Glutamatergic neuron (in vitro differentiated cells): ENCODE measurements at places on chromosomes 7 and 10. TPM values are rescaled to one million over a fixed set of nuclear protein-coding genes. Genes with fewer than 3 reads are reported as not detected.
A peak's percentile ranks its signal among the peaks of the same experiment; 100 is the strongest.

The ANKRD1 gene
- total RNA-seq = not detected

DNA sequence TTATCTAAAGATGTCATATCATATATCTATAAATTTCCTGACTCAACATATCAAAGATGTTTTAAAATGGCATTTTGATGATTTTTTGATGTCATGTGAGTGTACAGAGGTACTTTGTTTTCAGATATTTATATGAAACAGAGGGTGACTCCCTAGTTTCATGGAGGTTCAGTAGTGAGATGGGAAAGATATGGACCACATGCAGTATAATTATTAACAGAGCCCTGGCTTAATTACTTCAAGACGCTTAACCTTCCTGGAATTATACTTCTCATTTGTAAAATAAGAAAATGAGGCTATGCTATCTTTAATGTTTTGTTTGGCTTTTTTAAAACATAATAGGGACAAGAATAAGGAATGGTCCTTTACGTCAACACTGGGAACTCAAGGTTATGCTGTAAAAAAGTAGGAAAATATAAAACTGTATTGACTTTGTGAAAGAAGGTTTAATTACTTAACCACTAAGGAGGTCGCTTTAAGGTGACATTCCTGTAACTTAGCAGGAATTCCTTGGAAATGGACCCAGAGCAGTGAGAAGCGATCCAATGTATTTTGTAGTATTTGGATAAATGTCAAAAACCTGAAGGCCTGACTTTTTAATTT lies 821.0 kb upstream of the IGFBP3 start:
- no peaks in the 10 kb centered on the region for H3K36me3 ChIP-seq
- H3K27ac ChIP-seq = no peak overlapping the region
- no peak overlapping the region for H3K4me3 ChIP-seq
- H3K27me3 ChIP-seq = no peaks in the 10 kb centered on the region
- peaks cover 4% of the 10 kb centered on the region for H3K4me1 ChIP-seq

DNA sequence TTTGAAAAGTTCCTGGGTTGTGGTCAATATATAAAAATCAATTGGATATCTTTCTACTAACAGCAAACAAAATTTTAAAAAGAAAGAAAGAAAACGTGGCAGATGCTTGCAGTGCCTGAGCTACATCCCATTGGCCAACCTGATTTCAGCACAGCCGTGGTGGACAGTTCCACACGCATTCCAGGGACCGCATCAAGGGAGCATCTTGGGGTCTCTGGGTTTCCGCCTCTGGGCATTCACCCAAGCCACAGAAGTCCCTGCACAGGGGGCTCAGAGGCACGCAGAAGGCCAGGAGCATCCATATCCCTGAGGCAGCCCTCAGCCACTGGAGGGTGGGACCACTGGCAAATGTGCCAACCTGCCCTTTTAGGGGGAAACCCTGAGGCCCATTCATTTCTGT lies 254.5 kb upstream of the RNF32 start:
- no peak for DNase-seq
- H3K4me1 ChIP-seq = peaks cover 7% of the 10 kb centered on the region
- H3K4me3 ChIP-seq = no peak overlapping the region
- H3K27me3 ChIP-seq = no peaks in the 10 kb centered on the region

DNA sequence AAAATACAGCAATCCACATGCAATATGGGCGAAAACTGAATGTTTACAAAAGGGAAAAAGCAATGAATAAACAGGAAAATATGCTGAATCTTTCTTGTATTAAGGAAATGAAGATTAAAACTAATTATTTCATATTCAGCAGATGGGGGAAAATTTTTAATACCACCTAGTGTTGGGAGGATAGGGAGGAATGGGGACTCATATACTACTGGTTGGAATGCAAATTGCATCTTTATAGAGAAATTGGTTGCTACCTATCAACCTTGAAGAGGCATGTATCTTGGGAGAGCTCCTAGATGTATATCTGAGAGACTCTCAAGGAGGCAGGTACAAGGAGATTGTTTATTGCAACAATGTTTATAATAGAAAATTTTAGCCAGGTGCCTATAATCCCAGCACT lies 101.4 kb downstream of the CREM start:
- H3K36me3 ChIP-seq = peaks cover 5% of the 10 kb centered on the region
- H3K27me3 ChIP-seq = peaks cover 3% of the 10 kb centered on the region
- H3K4me1 ChIP-seq = peaks cover 10% of the 10 kb centered on the region
- DNase-seq = no peak

The TMEM225B gene
- 0.66 TPM for total RNA-seq

The CELF2 gene
- 47.4 TPM for total RNA-seq

DNA sequence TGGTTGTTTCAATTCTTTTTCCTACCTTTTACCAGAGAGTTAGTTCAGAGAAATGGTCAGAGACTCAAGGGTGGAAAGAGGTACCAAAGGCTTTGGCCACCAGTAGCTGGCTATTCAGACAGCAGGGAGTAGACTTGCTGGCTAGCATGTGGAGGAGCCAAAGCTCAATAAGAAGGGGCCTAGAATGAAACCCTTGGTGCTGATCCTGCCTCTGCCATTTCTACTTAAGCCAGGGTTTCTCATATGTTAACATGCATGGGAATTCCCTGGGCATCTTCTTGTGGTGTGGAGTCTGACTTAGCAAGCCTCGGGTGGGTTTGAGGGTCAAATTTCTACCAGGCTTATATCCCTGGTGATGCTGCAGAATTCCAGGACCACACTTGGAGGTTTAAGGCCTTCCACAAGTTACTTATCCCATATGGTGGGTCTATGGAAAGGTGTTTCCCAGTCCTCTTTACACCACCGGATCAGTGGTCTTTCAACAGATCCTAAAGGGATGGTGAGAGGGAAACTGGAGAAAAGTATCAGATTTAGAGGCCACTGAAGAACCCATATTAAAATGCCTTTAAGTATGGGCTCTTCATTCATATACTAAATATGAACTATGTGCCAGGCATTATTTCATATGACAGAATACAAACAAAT lies 3.2 kb downstream of the IL6 start:
- peaks cover 1% of the 10 kb centered on the region for H3K4me1 ChIP-seq
- H3K4me3 ChIP-seq = no peak overlapping the region
- H3K27ac ChIP-seq = no peak overlapping the region
- DNase-seq = no peak

The ZNRF2 gene
- 16.7 TPM for total RNA-seq

The SPDYE6 gene
- total RNA-seq = not detected

The ARHGEF35 gene
- 0.69 TPM for total RNA-seq

GRCh38 chr10:132194726-132195125 lies 8.0 kb downstream of the DPYSL4 start:
- no peaks in the 10 kb centered on the region for H3K4me1 ChIP-seq
- no peak overlapping the region for H3K4me3 ChIP-seq
- peak; percentile 8 for DNase-seq
- no peak overlapping the region for H3K27ac ChIP-seq
- H3K27me3 ChIP-seq = peaks cover 11% of the 10 kb centered on the region

DNA sequence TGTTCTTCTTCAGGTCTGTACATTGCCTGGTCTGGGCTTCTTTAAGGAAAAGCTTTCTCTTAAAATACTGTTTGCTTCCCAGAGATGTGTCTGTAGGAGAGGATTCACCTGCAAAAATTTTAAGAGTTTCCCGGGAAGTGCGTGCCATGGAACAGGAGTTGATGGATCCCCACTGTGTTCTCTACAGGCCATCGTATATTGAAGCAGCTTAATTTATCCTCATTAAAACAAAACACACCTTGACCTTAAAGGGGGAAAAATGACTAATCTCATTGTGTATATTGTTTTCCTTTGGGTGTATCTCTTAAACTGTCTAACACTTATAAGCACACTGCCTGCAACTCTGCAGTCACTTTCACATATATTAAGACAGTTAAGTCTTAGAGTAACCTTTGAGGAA lies 111.4 kb downstream of the ST7 start:
- peaks cover 23% of the 10 kb centered on the region for H3K4me1 ChIP-seq
- H3K36me3 ChIP-seq = no peaks in the 10 kb centered on the region
- no peak for DNase-seq
- H3K27ac ChIP-seq = no peak overlapping the region

GRCh38 chr7:108282427-108282996 lies 152.4 kb upstream of the LAMB4 start:
- H3K4me1 ChIP-seq = peaks cover 34% of the 10 kb centered on the region
- H3K27me3 ChIP-seq = no peaks in the 10 kb centered on the region
- H3K4me3 ChIP-seq = no peak overlapping the region
- H3K36me3 ChIP-seq = peaks cover 4% of the 10 kb centered on the region

GRCh38 chr7:88566162-88566729 lies 193.3 kb upstream of the ZNF804B start:
- no peak overlapping the region for H3K4me3 ChIP-seq
- no peaks in the 10 kb centered on the region for H3K27me3 ChIP-seq
- no peak for DNase-seq
- H3K27ac ChIP-seq = no peak overlapping the region
- no peaks in the 10 kb centered on the region for H3K36me3 ChIP-seq

The PON3 gene
- not detected for total RNA-seq

DNA sequence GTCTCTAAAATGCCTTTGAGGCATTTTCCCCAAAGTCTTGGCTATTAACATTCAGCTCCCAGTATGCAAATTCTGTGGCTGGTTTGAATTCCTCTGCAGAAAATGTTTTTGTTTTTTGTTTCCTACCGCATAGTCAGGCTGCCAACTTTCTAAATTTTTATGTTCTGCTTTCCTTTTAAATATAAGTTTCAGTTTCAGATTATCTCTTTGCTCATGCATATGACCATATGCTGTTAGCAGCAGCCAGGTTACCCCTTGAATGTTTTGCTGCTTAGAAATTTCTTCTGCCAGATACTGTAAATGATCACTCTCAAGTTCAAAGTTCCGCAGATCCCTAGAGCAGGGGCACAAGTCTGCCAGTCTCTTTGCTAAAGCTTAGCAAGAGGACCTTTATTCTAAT lies 96.9 kb downstream of the PLPP4 start:
- H3K27ac ChIP-seq = no peak overlapping the region
- H3K4me3 ChIP-seq = no peak overlapping the region
- no peak for DNase-seq
- no peaks in the 10 kb centered on the region for H3K27me3 ChIP-seq
- H3K36me3 ChIP-seq = no peaks in the 10 kb centered on the region
- H3K4me1 ChIP-seq = no peaks in the 10 kb centered on the region
